ENCODE measurements at places on chromosomes 7 and 10.

- DNase-seq: no peak
Observed at GRCh38 chr10:5601826-5602495, 64.4 kb downstream of the ASB13 start.

- no peak for DNase-seq
Observed at GRCh38 chr10:125219776-125220175, 59.4 kb upstream of the CTBP2 start.

DNA sequence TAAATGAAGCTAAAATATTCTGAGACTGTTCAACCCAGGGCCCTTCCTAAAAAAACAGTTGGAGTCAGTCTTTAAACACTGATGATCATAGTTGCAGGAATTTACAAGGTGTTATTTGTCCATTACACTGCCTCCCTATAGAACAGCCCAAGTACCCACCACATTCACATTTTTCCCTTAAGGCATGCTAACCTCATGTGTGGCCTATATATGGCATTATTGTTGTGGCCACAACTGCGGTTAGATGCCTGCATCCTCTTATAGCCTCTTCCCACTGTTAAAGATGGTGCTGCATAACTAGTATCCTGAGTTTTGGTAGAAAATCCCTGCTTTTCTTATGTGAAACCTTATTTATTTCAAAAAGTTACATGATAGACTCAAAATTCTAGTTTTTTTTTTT lies 287.9 kb upstream of the SEMA3A start:
- no peak for DNase-seq

GRCh38 chr7:138885383-138886147 lies 87.6 kb upstream of the ATP6V0A4 start:
- DNase-seq: no peak

DNA sequence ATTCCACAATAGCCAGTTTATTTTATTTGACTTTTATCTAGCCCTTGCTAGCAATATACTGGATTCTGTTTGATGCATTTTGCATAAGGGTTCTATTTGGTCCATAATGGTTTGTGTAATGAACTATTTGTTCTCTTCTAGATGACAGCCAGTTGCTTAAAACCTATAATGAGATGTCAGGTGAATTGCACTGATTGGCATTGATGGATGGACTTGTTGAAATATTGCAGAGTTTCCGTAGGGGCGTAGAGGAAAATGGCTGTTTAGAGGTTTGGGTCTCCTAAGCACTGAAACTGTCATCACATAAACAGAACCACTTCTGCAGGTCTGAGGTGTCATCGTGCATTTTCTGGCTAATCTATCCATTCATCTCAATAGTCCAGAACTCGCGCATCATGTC lies 124.9 kb upstream of the HDAC9 start:
- DNase-seq: no peak

All from stimulated activated CD8-positive, alpha-beta memory T cell treated with anti-CD3 and anti-CD28 coated beads, Interleukin-2, amount 100 ng/mL, for 1 hour (primary cell).